Central memory CD4-positive, alpha-beta T cell (primary cell): ENCODE measurements at places on chromosomes 2 and 18.

DNA sequence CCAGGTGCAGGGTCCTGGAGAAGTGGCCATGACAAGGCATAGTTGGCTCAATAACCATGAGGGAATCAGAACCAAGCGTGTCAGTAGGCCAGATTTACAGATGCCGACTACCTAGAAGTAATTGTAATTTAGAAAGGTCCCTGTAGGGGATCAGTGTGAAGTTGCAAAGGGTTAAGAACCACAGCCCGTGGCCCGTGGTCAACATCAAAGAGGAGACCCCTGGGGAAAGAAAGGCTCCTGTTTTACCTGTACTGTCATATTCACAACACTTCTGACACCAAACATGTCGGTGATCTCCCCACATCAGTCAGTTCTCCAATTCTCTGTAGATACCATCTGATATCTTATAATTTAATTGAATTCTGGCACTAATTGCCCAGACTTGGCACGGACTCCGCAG, 31.0 kb downstream of the SP100 start:
- DNase-seq: no peak

- DNase-seq: no peak
Measured at GRCh38 chr2:195407783-195408182, 249.2 kb upstream of the SLC39A10 start.

GRCh38 chr2:85988175-85988913, 99.6 kb upstream of the ST3GAL5 start:
- DNase-seq: no peak

DNA sequence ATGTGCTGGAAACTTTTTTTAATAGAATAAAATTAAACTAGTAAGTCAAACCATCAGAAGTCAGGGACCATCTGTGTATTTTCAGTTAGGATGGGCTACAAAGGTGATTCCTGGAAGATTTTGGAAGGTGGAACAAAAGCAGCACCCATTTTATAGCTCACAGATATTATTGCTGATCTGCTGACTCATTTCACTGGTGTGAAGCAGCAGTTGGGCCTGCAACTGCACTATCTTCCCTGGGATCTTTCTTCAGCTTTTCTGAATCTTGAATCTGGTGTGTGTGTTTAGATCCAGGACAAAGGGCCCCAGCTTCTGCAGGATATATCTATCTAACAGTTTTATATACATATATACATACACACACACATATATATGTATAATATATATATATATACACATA, 35.6 kb upstream of the BCL11A start:
- no peak for DNase-seq

- no peak for DNase-seq
Measured at GRCh38 chr2:29061616-29062015, 12.7 kb downstream of the PCARE start.
